ENCODE measurements at places on chromosomes 2 and 18.

GRCh38 chr2:111965062-111965461, 66.7 kb downstream of the MERTK start:
- no peak for DNase-seq

DNA sequence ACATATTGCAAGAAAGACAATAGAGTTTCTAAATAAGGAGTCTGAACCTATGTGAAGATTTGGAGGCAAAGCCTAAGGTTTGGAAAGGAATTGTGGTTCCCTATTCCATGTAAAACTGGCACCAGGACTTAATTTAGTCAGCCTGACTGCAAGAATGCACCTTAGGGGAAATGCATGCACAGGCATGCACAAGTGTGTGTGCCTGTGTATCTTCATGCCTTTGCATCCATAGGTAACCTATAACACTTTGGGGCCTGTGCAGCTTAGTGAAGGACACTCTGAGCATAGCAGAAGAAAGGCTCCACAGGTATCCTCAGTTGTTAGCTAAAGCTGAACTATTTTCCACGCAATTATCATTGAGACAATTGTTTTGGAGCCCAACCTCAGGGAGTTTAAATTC, 73.4 kb downstream of the RPRM start:
- DNase-seq: no peak

GRCh38 chr18:6561016-6561415, 146.3 kb upstream of the L3MBTL4 start:
- DNase-seq: no peak

DNA sequence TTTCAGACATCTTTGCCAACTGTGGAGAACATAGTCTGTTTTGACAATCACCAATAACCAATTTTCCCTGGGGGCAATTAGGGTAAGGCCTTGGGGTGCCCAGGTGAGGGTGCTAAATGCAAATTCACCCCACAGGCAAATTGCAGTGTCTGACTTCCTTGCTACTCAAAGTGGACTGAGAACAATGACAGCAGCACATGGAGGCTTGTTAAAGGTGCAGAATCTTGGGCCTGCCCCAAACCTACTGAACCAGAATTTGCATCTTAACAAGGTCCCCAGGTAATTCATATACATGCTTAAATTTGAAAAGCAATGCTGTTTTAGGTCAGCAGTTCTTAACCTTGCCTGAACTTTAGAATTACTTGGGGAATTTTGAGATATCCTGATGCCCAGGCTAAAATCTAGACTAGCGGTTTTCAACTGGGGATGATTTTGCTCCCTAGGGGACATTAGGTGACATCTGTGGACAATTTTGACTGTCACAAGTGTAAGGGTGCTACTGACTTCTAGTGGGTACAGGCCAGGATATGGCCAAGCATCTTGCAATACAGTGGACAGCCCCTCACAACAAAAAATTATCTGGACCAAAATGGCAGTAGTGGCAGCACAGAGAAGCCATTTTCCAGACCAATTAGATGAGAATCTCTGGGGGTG, 80.2 kb upstream of the GCFC2 start:
- no peak for DNase-seq

DNA sequence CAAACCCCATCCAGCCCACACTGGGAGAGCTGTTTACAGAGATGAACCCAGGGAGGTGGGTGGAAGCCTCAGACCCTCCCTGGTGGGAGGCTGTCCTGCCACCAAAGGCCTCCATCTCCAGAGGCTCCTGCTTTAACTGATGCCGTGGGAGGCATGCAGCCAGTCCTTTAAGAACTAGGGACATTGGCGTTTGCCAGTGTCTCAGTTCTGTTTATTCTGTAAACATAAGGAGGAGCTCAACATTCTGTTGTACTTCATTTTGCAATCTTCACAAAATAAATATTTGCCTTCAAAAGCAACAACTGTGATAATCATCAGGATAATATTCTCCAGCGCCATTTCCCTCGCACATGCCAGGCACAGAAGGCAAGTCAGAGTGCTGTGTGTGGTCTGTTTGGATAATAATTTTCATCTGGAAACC, 6.8 kb downstream of the EDAR start:
- DNase-seq: no peak

DNA sequence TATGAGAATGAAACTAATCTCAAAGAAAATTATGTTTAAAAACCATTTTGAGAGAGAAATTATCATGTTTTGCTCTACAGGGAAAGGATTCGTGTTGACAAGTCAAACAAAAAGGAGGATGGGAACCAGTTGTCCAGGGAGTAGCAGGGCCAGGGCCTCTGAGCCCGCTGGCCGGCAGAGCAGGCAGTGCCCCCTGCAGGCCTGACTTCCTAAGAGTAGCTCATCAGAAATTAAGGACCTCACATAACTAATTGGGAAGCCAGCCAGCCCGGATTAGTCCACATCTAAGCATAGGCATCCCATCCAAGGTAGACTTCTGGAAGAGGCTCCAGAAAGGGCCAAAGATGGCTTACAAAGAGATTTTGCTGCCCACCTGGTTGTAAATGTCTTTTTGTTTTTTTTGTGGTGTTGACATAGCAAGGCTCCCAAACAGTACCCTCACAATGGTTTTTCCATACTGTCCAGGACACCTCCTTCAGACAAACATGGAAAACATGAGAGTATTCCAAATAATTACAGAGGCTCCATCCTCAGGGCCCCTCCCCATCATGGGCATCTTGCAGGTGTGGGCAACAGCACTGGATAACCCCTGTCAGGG, 241.2 kb upstream of the TANK start:
- no peak for DNase-seq

GRCh38 chr2:65349863-65350262, 82.5 kb downstream of the SPRED2 start:
- DNase-seq: no peak

- no peak for DNase-seq
Measured at GRCh38 chr2:98543214-98543613, 65.1 kb downstream of the COA5 start.

DNA sequence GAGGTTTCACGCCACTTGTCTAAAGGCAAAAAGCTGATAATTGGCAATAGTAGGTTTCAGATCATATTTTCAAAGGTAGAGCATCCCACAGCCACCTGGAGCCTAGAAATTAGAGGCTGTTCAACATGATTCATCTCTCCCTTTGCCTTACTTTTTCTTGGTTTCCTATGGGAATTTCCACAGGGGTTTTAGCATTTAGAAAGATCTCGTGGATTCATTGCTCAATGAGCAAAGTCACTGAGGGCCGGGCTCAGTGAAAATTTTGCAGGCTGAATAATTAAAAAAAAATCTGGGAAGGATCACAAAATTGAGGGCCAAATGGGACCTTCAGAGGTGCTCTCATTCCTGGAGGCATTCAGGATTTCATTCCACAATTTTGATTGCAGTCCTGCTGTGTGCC, 137.1 kb downstream of the VAPA start:
- no peak for DNase-seq

DNA sequence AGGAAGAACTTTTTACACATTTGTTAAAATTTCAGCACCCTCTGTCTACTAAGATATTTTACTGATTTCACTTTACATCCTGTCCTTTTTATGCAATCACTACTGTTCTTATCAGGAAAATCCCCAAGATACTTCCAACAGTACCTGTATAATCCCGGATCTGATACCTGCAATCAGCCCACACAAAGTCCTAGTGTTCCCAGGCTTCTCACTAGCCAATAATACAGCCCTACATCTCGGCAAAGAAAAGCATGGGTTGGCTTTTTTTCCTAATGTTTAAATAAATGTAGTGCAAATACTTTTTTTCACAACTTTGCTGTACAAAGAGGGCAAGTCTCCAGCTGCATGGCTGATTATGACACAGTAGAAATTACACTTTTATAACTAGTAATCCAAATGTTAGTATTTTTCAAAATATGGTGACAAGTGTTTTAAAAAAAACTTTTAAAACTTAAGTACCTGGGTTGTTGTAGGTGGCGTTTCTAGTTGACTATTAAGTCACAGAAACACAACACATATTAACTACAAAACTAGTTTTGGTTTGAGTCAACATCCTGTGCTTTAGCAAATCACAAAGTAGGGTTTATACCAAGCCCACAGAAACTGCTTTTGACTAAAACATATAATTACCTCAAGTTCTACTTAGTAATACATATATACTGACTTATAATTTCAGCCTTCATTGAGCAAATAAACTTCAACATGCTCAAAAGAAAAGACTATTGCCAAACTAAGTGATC, 19.5 kb downstream of the CNOT11 start:
- no peak for DNase-seq

GRCh38 chr2:224927646-224928173, 114.6 kb downstream of the DOCK10 start:
- DNase-seq: no peak

- peak; percentile 37 for DNase-seq
Measured at GRCh38 chr2:96868555-96869280, 1.2 kb downstream of the SEMA4C start.

GRCh38 chr2:38534746-38535403, 67.9 kb downstream of the HNRNPLL start:
- DNase-seq: no peak

- DNase-seq: no peak
Measured at GRCh38 chr2:200455958-200456421, 53.9 kb downstream of the KCTD18 start.

GRCh38 chr18:34657860-34658500, 52.1 kb upstream of the DTNA start:
- no peak for DNase-seq

DNA sequence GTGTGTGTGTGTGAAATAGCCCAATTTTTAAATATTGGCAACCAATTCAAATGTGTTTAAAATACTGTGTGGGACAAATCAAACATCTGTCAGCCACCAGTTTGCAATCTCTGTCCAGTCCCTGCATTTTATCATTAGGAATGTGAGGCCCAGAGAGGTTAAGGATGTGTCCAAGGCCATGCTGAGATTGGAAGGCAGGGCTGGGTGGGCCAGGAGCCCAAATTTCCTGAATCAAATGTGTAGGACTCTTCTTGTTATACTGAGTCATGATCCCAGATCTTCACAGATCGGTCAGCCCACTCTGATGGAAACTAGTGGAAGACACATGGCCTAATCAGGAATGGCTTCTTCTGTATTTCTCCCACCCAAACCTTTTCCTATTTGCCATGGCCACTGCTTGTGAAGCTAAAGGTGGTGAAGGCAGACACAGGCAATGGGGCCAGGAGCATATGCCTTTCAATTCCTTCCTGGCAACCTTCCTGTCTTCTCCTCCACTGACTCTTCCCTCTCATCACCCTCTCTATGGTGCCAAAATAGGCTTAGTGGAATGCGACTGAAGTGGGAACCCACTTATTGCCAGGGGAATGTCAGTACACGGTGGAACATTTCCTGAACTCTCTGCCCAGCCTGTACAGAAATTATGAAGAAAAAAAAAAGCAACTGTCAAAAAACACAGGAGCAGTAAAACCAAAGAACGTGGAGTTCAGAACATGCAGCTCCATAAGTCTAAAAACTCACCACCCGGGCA, 35.5 kb downstream of the ZEB2 start:
- DNase-seq: no peak

DNA sequence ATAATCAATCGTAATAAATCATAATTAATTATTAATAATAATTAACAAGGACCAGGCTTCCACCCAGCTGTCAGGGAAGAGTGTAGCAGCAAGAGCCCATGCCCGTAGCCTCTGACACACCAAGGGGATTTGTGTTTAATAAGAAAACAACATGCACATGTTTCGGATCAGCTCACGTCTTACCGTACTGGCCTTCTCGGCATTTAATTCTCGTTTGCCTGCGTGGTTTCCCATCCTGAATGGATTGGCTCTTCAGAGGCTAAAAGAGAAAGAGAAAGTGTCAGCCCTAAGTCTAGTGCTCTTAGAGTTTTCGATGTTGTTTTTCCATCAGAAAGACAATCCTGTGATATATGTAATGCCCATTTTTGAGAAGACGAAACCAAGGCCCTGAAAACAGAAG, 27.6 kb downstream of the MBP start:
- no peak for DNase-seq

DNA sequence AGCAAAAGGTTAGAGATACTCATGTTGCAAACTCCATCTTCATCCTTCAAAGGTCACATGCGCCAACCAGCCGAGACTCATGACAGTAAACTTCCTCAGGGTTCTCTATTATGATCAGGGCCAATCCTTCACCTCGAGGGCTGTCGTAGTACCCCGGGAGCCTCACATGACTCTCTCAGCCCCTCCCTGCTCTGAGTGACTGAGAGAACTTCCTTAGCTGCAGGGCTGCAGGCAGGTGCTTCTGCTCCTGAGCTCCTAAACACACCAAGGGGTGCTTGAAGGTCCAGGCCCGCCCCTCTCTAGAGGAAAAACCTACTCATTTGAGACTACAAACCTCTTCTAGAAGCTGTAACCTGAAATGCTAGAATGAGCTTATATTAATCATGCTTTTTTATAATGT, 48.2 kb downstream of the LONRF2 start:
- no peak for DNase-seq

GRCh38 chr2:167331636-167332232, 443.5 kb downstream of the XIRP2 start:
- no peak for DNase-seq

DNA sequence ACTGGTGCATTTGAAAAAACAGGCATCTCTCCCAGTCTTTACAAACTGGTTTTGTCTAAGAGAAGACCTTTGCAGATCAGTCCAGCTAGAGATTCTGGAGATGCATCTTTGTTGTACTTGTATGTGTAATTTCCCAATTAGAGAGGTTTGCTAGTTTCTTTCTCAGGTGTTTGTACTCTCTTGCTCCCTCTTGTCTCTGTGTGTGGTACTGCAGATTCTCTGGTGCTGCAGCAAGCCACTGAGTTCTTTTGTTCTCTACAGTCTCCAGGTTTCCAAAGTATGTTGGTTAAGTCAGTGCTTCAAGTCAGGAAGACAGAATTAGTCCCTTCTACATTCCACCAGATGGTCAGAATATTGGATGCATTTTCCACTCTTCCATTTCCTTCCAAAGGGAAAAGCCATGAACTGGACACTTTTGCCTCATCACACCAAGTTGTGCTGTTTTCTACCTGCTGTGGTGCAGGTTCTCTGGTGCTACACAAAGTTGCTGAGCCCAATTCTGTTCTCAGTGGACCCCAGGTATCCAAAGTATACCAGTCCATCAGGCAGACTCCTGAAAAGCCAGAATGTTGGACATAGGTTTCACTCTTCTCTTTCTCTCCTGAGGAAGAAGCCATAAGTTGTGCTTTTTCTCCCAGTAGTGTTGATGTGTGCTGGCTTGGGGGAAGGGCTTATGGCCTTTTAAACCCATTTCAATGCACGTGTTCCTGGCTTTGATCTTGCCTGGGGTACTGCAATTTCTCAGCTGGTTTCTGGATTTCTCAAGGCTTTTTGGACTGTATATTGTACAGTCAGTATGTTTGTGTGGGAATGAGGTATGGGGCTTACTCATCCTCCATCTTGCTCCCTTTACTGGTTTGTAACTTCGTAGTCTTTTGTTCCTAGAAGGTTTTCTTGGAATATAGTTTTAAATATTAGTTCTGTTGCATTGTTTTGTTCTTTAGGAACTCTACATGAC, 29.8 kb downstream of the EPC2 start:
- DNase-seq: no peak

- DNase-seq: no peak
Measured at GRCh38 chr2:201984800-201985525, 48.7 kb upstream of the FZD7 start.

- no peak for DNase-seq
Measured at GRCh38 chr2:223929571-223930102, 15.5 kb downstream of the WDFY1 start.

- DNase-seq: no peak
Measured at GRCh38 chr2:129281791-129282530, 697.5 kb upstream of the RAB6C start.

- DNase-seq: no peak
Measured at GRCh38 chr2:164595031-164595430, 26.3 kb downstream of the GRB14 start.

- no peak for DNase-seq
Measured at GRCh38 chr18:48589797-48590519, 51.1 kb downstream of the CTIF start.

Measured in BJ (cell line).